Activated CD4-positive, CD25-positive, alpha-beta regulatory T cell (primary cell): ENCODE measurements at places on chromosomes 16 and 17.

GRCh38 chr16:89593841-89594240 lies 18.3 kb downstream of the CPNE7 start:
- DNase-seq, result no peak

GRCh38 chr17:80890196-80890920 lies 101.3 kb upstream of the CHMP6 start:
- no peak for DNase-seq

- DNase-seq, result no peak
These were observed 4.1 kb downstream of the SYNGR2 start for GRCh38 chr17:78172249-78173051.

- no peak for DNase-seq
These were observed 380.7 kb upstream of the PMFBP1 start for GRCh38 chr16:72552654-72553053.

- DNase-seq, result no peak
These were observed 18.5 kb downstream of the MAPK8IP3 start for GRCh38 chr16:1724491-1724890.

DNA sequence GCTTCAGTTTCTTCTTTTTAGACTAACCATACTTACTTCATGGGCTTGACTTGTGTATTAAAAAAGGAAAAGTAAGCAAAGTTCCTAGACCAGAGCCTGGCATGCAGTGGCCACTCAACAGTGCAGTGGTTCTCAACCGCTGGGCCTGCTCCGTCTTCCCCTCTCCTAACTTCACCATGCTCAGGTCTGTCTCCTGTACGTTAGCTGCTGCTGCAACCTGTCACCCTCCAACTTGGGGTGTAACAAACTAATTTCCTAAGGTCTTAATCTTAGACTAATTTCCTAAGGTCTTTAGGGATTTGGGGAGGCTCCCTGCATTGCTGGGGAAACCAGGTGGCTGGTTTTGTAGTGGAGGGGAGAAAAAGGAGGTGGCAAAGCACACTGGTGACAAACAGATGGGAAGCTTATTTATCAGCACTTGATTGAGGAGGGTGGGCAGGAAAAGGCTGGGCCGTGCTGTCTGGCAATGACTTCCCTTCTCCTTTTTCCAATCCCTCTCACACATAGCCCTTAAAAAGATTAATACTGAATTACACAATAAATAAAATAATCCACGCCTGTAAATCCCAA lies 2.2 kb upstream of the ARL4D start:
- no peak for DNase-seq

- DNase-seq, result no peak
These were observed 23.4 kb downstream of the MYH13 start for GRCh38 chr17:10349403-10349802.

- no peak for DNase-seq
These were observed 156.8 kb upstream of the CDH13 start for GRCh38 chr16:82470016-82470415.

GRCh38 chr16:53153130-53153529 lies 98.3 kb downstream of the CHD9 start:
- no peak for DNase-seq

GRCh38 chr17:80649672-80650330 lies 105.2 kb downstream of the RPTOR start:
- peak; percentile 55 for DNase-seq

DNA sequence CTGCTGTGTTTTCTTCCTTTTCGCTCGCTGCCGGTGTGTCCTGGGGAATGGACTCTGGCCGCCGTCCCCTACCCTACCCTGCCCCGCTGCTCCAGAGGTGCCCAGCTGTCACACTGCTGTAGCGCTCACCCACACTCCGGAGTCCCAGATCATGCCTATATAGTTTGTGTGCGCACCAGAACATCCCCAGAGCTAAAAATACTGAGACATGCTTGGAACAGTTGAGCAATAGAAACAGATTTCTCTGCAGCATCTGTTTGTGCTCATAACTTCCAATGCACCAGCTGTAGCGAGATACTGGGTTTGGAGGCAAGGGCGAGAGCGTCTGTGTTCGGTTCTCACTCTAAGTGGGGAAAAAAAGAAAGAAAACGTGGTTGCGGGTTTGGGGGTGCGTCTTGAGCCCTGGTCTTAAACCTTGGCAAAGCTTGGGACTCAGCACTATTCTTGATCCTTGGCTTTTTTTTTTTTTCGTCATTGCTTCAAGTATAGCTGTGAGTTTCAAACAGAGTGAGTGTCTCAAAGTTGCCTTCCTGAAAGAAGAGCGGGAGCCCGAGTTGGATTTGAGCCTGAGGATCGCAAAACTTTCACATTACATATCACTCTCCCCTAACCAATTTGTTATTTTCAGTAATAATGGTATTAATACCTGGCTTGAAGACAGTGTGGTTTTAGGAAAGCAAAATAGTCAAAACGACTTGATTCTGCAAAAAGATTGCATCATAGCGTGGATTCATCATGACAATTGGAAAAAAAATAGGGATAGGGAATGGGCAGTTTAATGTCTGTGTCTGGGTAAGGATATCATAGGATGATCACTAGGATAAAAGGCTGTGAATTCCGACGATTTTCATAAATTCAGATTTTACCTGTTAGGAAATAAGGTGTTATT lies 621 bp downstream of the KCNJ2 start:
- DNase-seq, result no peak

- DNase-seq, result no peak
These were observed 1.4 kb upstream of the HS3ST3B1 start for GRCh38 chr17:14299280-14300141.

GRCh38 chr17:16352303-16352666 lies 984 bp downstream of the CENPV start:
- peak; percentile 5 for DNase-seq

DNA sequence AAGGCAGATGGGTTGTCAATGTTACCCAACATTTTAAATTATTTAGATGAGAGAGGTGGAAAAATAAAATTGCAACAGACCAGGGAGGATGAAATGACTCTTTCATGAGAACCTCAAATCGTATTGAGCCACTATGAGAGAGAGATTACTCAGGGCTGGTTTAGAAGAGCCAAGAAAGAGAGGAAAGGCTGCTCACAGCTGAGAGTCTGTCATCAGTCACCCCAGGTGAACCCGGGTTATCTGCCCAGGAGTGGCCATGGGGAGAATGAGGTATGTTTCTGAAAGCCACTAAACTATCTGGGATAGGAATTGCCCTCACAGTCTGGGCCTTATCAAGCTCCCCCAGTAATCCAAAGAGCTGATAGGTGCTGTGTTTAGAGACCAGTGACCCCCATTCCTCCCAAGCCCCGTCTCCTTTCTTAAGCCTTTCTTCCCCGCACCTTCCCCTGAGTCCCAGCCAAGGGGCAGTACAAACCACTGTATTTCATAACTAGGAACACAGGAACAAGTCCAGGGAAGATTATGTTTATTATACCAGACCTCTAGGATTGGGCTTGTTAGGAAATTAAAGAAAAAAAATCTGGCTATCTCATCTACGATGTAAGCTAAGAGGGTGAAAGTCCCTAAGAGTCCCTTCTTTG lies 158.9 kb upstream of the NOL11 start:
- no peak for DNase-seq

GRCh38 chr17:53548252-53548651 lies 274.5 kb upstream of the KIF2B start:
- DNase-seq, result no peak

DNA sequence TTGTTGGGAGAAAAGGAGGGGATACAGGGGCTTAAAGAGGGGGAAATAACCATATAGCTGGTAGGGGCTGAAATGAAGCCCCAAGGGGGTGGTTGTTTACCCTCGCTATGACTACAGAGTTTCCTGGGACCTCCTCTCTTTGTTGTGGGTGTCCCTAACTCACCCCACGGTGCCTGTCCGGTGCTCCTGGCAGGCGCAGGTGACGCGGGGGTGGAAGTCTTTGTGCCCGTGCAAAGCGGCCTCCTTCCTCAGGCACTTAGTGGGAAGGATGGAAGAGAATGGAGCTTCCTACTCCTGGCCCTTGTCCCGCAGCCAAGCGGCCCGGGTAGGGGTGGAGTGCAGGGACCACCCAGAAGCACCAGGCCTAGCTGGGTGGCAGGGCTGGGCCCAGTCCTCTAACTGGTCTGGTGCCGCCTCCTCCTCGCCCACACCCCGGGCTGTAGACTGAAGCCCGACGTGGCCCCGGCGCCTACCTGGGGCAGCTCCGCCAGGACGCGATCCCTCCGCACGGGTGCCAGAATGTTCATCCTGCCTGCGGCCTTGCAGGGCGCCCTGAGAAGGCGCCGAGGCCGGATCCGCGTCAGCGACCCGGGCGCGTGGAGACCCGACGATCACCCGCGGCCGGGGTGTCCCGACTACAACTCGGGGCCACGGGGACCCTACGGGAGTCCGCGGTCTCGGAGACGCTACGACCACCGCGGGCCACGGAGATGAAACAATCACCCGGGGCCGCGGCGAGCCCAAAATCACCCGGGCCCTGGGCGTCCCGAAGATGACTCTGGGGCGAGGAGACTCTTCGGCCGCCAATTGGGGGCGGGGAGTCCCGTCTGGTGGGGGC lies 709 bp downstream of the RAB34 start:
- no peak for DNase-seq

- DNase-seq, result no peak
These were observed 34.4 kb upstream of the ZNF750 start for GRCh38 chr17:82874011-82874835.

DNA sequence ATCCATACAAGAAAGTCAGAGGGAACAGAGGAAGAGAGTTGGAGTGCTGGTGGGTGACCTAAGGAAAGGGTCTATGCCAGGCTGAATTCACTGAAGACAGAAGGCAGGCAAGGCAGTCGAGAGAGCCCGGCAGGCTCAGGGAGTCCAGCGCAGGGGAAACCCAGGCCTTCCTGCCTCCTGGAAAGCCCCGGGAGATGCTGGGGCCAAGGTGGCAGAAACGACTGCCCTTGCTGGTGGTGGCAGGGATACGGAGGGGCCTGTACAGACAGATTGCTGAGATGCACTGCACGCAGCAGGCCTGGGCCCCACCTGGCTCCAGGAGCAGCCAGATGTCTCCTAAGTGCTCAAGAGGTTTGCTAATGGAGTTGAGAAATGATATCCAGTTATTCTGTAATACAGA lies 59.8 kb downstream of the GTF3C1 start:
- no peak for DNase-seq

- DNase-seq, result no peak
These were observed 555.5 kb downstream of the WWOX start for GRCh38 chr16:78654929-78655328.

- DNase-seq, result no peak
These were observed 11.2 kb upstream of the RANGRF start for GRCh38 chr17:8277317-8277716.

DNA sequence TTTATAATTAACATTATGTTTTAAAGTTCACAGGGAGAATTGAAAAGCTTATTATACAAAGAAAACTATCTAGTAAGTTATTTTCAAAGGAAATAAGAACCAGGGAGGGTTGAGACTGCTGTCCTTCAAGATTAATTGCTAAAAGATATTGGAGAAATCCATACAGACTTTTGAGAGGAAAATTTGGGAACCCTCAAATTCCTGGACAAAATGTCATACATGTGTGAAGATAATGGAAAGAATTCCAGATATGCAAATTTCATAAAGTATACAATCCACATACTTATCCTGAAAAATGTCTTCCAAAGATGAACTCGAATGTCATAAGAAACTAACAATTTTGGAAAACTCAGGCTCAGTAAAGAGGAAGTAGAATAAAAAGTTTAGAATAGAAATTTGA lies 213.8 kb downstream of the HS3ST3A1 start:
- DNase-seq, result no peak

DNA sequence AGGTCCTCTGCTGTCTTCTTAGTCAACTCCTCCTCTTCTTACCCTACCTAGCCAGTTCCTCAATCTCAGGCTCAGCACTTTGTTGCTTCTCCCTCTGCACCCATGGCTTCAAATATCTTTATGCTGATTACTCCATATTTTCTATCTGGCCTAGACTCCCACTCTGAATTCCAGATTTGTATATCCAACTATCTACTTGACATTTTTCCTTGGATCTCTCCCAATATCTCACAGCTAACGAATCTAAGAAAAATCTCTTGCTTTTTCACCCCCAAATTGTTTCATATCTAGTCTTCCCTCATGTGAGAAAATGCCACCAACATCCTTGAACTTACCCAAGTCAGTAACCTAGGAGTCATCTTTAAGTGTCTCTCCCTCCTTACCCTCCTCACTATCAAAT lies 176.4 kb upstream of the ERCC4 start:
- DNase-seq, result no peak

GRCh38 chr17:63631626-63632025 lies 9.4 kb downstream of the MAP3K3 start:
- no peak for DNase-seq

DNA sequence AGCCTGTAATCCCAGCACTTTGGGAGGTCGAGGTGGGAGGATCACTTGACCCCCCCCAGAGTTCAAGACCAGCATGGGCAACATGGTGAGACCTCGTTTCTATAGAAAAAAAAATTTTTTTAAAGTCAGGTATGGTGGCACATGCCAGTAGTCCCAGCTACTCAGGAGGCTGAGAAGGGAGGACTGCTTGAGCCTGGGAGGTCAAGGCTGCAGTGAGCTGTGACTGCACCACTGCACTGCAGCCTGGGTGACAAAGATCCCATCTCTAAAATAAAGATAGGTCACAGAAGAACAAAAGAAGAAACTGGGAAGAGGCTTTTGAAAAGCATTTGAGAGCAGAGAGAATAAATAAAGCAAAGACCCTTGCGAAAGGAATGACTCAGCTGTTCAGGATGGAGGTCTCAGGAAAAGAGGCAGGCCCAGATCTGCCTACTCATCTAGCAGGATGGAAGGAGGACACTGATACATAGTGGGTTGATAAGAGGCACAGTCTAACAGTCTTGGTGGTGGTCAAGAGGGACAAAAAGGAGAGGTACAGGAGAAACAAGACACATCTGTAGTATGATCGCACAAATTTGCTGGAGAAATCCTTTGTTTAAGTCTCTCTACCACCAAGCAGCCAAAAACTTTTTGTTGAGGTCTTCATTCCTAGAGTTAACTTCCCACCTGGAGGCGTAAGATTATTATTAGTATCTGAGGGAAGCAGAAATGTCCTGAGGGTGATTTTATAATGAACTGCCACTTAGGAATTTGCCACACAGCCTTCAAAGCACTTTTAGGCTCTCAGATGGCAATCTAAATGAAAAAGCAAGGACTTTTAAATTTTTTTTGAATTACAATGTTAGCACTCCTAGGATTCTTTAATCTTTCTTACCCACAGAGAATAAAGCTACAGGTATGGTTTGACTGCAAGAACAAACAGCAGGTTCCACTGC lies 17.6 kb downstream of the ZSWIM7 start:
- DNase-seq, result no peak

DNA sequence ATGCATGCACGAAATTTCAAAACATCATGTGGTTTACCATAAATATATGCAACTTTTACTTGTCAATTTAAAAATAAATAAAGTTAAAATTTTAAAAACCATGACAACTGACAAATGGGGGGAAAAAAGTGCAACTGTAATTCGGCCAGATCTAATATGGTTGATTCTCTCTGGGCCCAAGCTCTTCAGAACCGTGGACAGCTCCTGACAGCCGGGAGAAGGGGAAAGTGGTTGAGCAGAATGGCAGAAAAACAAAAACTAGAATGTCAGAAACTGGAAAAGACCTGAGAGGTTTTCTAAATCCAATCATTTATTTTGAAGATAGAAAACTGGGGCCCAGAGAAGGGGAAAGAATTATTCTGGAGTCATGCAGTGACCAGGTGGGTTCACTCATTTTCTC lies 126.6 kb downstream of the TMEM132E start:
- no peak for DNase-seq

GRCh38 chr16:86025706-86026105 lies 126.7 kb downstream of the IRF8 start:
- DNase-seq, result no peak
